ENCODE measurements at places on chromosomes 5 and 9.

GRCh38 chr5:78964889-78965288, 20.2 kb downstream of the ARSB start:
- DNase-seq = peak; percentile 74

- DNase-seq = no peak
Measured at GRCh38 chr9:112917047-112917986, 26.6 kb upstream of the SLC46A2 start.

- DNase-seq = peak; percentile 13
Measured at GRCh38 chr5:66596636-66597182, 516 bp downstream of the MAST4 start.

DNA sequence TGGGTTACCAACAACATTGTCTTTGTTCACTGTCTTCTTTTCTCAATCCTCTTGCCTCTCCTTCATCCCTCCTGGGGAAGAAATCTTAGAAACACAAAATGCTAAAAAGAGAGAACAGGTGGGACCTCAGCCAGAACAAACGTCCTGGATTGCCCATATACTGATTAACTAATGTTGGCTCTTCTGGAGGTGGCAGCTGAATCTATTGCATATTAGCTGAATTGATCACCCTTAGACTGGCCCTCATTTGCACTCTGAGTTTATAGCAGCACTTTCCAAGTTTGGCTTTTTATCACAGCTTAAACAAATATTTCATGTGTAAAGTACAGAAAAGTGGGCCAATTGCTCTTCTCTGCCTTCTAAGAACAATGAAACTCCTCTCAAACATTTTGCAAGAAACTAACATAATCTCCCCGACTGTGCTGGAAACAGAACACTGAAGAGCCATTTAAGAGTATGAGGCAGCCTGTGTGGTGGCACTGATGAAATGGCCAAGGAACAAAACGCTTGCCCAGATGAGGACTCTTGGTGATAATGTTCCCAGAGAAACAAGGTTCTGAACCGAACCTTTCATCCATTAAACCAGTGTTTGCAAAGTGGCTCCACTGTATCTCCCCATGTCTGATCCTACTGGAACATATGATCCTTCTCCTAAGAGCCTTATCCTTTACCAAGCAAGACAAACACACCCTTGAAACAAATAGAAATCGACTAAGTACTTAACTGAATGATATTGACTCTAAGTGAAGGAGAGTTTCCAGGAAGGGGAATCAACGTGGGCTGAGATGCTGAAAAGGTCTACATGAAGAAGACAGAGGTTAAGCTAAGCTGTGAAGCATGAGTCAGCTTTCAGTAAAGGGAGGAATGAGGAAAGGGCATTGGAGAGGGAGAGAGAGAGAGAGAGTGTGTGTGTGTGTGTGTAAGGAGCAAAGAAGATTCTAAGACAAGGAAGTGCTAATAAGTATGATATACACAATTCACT, 83.2 kb upstream of the LIFR start:
- DNase-seq = peak; percentile 9

- DNase-seq = no peak
Measured at GRCh38 chr5:178587763-178588611, 2.2 kb downstream of the COL23A1 start.

DNA sequence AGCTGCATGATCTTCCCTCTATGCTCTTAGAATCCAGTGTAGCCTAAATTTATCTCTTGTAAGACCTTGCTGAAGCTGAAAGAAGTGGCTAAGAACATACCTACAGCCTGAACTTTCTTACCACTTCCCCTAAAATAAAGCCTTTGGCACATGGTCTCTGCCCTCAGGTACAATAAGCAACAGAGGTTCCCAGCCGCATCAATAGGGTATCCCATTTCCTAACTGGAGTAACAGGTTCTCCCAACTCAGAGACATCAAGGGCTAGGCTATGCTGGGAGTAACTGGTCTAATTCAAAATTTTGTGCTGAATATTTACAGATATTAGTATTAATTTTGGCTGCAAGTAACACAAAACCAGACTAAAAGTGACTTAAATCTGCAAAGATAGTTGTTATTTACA, 335.8 kb upstream of the TRPC7 start:
- no peak for DNase-seq

GRCh38 chr9:130137081-130137640, 35.0 kb upstream of the NCS1 start:
- no peak for DNase-seq

DNA sequence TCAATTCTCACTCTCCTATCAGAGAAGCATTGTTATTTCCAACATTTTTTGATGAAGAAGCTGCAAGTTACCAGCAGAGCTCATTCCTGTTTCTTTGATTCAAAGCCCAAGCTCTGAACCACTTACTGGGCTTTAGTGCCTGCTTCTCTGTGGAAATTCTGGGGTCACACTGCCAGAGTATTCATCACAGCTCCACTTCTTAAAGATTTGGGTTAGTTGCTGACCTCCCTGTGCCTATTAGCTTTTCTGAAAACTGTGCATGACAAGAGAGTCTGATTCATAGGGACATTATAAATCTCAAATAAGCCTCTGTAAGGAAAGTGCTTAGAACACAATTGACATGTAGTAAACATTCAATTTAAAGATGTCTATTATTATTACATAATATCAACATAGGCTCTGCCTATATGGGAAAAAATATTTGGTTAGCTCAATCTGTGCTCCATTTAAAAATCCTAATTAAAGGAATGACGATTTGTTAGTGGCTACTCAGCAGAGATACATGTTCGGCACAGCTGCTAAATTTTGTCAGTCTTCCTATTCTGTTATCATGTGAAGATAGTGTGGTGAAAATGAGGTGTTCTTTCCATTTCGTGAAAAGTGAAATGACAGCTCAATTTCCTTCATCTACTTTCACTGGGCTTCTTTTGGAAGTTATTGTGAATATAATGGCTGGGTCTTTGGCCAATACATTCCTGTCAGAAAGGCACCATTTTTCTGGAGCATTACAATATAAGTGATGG, 293.0 kb downstream of the KCTD16 start:
- no peak for DNase-seq

- DNase-seq = peak; percentile 66
Measured at GRCh38 chr5:144183254-144183889, 12.7 kb downstream of the KCTD16 start.

GRCh38 chr9:106868087-106868486, 5.1 kb downstream of the ZNF462 start:
- no peak for DNase-seq

DNA sequence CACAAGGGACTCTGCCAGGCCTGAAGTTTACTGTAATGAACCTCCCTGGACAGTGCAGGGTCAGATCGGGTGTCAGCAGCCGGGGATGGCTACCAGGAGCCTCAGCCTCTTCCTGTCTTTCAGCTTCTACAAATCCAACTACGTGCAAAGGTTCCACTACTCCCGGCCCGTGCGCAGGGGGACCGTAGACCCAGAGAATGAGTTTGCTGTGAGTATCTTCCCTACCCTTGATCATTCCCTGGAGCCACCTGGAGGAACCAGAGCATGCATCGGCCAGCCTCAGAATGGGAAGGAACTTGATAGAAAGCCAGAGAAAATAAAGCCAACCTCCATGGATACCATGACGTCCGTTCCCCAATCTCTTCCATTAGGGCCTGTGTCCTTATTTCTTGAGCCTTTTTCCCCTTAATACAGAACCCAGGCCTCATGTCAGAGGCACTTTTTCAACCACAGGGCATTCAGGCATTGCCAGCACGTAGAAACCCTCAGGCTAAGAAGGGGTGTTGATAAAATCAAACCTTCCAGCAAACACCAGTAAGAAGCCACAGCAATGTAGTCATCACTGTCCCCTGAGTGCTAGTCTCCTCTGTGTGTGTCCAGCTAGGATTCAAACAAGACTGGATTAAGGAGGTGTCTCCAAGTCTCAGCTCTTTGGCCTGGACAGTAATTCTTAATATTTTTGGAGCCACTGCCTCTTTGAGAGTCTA, 49.0 kb upstream of the FOXI1 start:
- peak; percentile 43 for DNase-seq

DNA sequence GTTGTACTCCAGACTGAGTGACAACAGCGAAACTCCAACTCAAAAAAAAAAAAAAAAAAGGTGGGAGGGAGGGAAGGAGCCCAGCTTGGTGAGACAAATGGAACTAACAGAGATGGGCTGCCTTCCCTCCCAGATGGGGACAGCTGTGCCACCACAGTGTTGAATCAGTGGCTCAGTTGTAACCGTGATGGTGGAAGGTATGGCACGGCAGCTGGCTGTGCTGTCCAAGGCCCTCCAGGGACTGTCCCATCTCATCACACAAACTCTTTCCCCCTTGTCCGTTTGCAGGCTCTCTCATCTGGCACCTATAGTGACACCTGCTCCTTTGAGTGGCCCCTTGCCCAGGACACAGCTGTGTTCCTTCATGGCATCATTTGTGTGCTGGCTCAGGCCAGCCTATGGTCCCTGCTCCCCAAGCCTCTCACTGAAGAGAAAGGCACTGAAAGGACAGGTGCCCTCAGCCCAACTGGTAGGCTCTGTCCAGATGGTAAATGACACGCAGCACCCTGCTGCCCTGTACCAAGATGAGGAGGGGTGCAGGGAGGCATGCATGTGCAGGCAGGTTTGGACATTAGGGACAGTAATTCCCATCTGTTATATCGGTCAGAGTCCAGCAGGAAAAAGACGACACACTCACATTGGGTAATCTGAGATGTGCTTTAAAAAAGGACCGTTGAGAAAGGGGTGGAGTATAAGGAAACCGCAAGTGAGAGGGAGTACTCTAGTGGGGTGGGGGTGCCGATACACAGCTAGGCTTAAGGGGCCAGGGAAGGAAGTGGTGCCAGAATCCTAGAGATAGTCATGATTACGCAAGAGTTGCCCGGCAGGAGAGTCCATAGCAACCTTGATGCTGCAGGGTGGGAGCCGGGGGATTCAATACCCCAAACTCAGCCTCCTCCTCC, 4.3 kb downstream of the SMIM33 start:
- DNase-seq = peak; percentile 84

- DNase-seq = no peak
Measured at GRCh38 chr5:5353681-5354080, 68.8 kb upstream of the ICE1 start.

DNA sequence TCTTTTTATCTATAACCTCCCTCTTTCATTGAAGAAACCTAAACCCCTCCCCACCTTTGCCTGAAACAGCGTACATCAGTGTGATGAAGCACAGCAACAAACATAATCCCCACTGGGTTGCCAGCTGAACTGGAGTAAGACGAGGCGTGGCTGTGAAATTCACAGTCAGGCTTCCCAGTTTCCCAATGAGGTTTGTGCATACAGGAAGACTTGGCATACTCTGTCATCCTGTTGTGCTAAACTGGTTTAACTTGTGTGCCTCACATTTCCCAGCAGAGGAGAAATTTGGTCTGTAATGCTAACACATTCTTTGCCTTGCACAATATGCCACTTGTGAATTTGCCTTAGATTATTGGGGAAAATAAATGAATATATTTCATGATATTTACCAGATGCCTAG, 121.5 kb downstream of the SV2C start:
- DNase-seq = no peak

GRCh38 chr5:102622262-102622661, 123.5 kb upstream of the SLCO6A1 start:
- DNase-seq = no peak

DNA sequence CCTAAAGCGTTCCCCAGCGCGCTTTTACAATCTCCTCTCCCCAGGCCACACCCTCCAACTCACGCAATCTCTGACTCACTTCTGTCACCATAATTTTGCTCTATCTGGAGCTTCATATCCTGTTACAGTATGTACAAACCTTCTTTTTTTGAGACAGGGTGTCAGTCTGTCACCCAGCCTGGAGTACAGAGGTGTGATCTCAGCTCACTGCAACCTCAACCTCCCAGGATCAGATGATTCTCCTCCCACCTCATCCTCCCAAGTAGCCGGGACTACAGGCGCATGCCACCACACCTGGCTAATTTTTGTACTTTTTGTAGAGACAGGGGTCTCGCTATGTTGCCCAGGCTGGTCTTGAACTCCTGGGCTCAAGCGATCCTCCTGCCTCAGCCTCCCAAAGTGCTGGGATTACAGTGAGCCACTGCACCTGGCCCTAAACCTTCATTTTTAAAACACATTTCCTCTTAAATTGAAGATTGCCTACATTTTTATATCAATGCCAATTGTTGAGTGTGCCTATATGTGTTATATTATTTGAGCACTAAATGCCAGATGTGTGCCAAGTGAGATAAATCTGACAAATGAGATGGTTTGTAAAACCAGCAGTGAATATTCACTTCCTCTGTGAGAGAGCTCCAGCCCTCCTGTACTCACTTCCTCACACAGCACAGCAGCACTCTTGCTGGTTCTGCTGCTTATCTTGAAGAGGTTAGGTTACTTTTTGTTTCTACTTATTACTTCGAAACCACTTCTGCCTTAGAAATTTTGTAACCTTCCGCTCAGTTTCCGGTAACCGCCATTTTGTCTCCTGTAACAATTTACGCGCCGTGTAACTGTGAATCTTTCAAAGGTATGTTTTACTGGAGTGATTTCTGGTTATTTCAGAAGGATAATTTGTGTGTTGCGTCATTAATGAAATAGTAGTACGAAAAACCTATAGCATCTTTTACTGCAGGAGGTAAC, 57.9 kb downstream of the DOCK8 start:
- DNase-seq = no peak

DNA sequence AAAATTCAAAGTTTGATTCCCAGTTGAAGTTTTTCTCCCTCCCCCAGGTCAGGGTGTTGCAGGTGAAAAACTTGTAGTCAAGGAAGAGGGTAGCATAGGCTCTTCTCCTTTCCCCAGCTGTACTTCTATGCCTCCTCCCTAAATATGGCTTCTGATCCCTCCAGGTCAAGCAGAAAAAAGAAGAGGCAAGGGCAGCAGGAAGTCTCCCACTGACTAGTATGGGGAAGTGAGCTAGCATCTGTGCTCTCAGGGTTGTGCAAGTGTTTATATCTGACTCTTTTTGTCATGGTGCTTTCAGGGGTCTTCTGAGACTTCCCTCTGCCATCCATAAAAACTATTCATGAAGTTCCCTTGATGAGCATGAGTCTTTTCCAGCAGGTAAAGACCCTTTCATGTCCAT, 76.0 kb downstream of the ATPSCKMT start:
- DNase-seq = no peak

DNA sequence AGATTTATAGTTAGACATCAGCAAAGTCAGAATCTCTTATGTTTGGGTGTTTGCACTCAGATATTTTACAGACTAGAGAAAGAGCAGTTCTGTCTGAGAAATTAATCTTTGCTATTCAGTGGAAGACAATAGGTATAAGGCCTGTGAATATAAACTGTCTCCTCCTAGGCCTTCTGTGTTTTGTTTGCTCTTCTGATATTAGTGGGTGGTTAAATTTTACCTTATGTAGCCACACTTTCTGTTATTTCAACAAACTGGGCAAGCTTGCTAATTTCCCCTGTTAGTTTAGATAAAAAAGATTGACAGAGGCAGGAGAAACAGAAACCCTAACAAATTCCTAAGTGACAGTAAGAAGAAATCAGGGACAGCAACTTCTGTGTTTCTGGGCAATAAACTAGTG, 141.6 kb downstream of the ARHGAP26 start:
- no peak for DNase-seq

GRCh38 chr5:38420691-38421390, 135.6 kb downstream of the LIFR start:
- peak; percentile 75 for DNase-seq

GRCh38 chr5:40746703-40747102, 9.1 kb downstream of the TTC33 start:
- DNase-seq = peak; percentile 33

Data from EH (cell line).